ENCODE measurements at places on chromosomes 7 and 10.
A peak's percentile ranks its signal among the peaks of the same experiment; 100 is the strongest.

- no peak for DNase-seq
Observed at GRCh38 chr10:46520381-46520780, 36.1 kb downstream of the GPRIN2 start.

- DNase-seq: no peak
Observed at GRCh38 chr10:68997211-68997610, 8.6 kb downstream of the KIFBP start.

GRCh38 chr10:27612551-27613035, 108.5 kb downstream of the RAB18 start:
- DNase-seq: no peak

DNA sequence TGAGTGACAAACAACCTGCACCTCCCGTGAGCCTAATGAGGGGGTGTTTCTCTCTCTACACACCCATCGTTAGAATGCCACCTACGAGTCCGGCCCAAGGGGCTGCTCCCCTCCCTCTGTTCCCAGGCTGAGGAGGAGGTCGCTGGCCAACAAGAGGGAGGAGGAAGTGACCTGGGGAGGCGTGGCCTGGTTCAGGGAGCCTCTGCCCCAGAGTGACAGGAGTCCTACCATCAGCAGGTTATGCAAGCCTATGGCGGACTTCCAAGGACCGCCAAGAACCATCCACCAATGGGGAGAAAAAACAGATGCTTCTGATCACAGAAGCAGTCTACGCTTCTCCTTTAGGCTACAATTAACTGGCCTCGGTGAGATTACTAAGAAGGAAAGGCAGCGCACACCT, 12.3 kb upstream of the EGFR start:
- DNase-seq: no peak

DNA sequence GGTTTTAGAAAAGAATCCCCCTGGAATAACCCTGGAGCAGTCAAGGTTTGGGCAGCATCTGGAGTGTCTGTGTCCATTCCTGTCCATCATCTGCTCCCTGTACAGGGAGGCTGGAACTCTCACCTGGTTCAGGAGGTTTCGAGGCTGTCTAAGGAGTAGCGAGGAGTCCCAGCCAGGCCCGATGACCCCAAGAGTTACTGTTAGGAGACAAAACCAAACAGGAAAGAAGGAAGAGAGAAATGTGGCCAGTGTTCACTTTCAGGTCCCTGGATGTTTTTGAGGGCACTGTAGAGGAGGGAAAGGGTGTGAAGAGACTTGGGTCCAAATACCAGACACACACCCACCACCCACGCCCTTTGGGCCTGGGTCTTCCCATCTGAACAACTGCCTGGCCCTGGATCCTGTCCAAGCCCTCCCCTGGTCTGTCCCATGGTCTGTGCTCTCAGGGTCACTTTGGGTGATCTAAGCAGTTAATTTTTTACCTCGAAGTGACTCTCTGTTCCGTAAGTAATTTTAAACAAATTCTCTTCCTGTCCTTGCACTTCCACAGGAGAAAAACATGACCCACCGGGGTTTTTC, 117.1 kb downstream of the ZMIZ1 start:
- no peak for DNase-seq

DNA sequence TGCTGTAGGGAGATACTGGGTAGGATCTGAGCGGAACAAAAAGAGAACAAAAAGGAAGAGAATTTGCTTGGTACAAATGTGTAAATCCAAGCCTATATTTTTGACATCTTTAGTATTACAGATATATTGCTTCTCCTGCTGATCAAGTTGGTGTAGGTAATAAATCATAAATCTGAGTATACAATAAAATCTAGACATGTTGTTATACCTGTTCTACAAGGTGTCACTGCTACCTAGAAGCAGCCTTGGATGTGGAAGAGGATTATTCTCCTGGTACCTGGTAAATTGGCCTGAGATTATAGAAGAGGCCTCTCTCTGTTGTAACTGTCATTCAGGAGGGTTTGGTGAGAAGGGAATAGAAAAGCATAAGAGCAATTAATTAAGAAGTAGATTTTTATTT, 89.9 kb upstream of the LSM8 start:
- DNase-seq: no peak

DNA sequence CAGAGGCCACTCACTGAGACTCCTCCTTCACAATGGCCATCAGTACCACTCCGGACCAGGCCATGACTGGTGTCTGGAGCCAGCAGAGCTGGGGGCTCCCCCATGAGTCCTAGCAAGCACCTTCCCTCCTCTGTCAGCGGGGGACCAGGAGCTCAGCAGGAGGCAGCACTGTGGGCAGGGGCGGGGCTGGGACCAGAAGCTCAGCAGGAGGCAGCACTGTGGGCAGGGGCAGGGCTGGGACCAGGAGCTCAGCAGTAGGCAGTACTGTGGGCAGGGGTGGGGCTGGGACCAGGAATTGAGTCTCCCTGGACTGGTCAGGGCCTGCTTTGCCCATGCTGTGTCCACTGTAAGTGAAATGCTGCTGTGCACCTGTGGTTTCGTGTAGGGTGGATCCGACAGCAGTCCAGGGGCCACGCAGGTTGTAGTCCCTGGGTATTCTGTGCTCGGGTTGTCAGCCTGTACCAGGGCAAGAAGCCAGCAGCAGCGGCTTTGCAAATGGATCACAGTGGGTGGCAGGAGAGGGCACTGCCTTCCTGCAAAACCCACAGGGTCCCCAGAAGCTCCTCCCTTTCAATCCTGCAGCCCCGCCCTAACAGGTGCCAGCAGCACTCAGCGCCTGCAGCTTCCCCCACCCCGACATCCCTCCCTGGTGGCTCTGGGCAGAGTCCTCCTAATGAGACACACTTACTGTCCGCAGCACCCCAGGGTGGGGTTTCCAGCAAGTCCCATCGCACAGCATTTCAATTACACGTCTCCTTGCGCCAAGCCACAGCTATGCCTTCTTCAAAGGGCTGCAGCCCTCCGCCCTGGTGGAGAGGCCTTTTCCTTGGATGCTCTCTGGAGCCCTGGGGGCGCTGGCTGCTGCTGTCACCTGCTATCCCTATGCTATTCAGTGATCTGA, 220.5 kb downstream of the TCERG1L start:
- DNase-seq: no peak

DNA sequence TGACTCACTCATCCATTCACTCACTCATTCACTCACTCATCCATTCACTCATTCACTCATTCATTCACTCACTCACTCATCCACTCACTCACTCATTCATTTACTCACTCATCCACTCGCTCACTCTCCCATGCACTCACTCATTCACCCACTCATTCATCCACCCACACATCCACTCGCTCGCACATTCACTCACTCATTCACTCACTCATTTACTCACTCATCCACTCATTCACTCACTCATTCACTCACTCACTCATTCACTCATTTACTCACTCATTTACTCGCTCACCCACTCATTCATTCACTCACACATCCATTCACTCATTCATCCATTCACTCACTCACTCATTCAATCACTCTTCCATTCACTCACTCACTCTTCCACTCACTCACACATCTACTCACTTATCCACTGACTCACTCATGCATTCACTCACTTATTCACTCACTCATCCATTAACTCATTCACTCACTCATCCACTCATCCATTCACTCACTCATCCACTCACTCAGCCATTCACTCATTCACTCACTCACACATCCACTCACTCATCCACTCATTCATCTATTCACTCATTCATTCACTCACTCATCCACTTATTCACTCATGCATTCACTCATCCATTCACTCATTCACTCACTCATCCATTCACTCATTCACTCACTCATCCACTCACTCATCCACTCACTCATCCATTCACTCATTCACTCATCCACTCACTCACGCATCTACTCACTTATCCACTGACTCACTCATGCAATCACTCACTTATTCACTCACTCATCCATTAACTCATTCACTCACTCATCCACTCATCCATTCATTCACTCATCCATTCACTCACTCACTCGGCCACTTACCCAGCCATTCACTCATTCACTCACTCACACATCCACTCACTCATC, 74.0 kb downstream of the CARD11 start:
- no peak for DNase-seq

DNA sequence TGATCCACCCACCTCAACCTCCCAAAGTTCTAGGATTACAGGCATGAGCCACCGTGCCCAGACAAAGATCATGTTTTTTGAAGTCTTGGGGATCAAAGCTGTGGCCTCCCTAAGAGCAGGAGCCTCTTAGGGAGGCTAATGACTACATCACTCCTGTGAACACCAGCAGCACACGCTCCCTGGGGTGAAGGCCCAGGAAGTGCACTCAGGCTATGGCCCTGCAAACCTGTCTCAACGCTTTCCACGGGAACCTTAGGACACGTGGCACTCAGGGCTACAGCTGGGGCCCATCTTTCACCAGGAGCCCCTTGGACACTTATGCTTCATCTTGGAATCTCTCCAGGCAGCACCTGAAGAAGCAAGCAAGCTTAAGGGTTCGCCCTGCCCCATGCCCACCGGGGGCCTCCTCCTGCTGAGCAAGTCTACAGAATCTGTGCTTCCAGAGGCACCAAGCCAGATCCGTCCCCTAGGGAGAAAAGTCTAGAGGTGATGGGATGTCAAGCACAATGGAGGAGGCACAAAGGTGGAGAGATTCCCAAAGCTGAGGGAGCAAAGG, 18.4 kb downstream of the VSTM4 start:
- DNase-seq: no peak

- DNase-seq: no peak
Observed at GRCh38 chr10:68301301-68301700, 30.6 kb upstream of the HNRNPH3 start.

- peak; percentile 58 for DNase-seq
Observed at GRCh38 chr7:34036051-34036920, 130.9 kb downstream of the BMPER start.

DNA sequence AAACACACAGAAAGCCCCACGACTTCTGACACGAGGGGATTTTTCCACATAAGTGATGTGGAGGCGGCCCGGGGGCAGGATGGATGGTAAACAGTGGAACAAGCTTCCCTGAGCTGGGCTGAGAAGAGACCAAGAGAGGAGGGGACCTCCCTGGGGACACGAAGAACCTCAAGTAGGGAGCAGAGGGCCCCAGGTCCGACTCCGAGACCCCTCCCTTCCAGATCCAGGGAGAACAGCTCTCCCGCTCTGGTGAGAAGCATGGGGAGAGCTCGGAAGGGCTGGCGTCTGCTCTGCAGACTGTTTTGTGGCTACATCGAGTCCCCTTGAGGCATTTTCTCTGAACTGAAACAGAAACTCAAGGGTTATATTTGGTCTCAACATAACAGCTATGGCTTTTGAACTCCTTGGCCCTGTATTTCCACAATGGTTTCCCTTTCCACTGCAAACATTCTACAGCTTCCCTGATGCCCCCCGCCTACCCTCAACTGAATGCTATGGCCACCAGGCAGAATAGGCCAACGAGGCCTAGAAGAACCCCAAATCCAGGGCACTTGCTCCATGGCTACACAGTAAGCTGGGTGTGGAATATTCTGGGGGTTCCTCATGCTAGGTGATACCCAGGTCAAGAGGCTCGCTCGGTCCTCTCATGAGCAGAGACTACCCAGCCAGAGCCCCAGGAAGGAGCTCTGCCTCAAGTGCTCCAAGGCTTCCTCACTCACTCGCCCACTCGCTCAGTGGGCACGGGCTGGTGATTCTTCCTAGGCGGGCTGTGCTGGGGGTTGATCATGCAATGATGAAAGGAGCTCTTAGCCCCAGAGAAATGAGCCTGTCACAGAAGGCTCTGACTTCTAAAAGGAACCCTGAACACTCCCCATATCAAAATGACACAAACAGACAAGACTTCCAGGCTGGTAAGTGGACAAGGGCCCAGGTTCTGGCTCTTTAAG, 47.5 kb downstream of the FAM53B start:
- no peak for DNase-seq

- DNase-seq: no peak
Observed at GRCh38 chr10:36271627-36272340, 629.7 kb upstream of the FZD8 start.

DNA sequence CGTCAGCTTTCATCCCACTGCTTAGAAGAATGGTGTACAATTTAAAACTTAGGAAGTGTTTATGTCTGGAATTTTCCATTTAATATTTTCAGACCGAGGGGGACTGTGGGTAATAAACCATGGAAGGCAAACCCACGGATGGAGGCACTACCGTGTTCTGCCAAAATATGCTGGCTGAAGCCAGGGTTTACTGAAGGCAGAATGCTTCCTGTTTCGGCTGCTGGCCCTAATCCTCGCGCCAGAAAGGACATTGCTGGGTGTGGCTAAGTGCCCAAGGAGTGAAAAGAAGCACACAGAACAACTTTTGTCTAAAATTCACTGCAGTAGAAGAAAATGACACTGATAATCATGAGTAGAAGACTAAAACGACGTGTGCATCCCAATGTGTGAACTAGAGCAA, 32.3 kb downstream of the PITRM1 start:
- DNase-seq: no peak

- DNase-seq: no peak
Observed at GRCh38 chr10:29623797-29624196, 11.0 kb downstream of the SVIL start.

DNA sequence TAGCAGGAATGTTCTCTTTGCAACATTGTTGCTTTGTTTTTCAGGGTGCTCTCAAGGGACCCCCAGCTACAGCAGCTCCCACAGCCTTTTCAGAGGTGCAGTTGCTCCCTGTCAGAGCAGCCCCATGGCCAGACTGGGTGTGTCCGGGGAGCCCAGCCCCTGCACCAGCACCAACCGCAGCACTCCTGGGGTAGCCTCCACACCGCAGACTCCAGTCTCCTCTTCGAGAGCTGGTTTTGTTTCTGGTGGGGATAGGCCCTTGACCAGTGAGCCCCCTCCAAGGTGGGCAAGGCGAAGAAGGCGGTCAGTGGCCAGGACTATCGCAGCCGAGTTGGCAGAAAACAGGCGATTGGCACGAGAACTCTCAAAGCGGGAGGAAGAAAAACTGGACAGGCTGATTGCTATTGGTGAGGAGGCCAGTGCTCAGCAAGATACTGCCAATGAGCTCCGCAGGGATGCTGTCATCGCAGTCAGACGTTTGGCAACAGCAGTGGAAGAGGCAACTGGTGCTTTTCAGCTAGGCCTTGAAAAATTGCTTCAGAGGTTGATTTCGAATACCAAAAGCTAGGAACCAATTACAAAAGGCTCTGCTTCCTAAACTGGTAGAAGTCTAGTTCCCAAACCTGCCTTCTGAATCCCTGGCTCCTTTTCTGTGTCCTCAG, 5.4 kb downstream of the HSPA14 start:
- DNase-seq: no peak

DNA sequence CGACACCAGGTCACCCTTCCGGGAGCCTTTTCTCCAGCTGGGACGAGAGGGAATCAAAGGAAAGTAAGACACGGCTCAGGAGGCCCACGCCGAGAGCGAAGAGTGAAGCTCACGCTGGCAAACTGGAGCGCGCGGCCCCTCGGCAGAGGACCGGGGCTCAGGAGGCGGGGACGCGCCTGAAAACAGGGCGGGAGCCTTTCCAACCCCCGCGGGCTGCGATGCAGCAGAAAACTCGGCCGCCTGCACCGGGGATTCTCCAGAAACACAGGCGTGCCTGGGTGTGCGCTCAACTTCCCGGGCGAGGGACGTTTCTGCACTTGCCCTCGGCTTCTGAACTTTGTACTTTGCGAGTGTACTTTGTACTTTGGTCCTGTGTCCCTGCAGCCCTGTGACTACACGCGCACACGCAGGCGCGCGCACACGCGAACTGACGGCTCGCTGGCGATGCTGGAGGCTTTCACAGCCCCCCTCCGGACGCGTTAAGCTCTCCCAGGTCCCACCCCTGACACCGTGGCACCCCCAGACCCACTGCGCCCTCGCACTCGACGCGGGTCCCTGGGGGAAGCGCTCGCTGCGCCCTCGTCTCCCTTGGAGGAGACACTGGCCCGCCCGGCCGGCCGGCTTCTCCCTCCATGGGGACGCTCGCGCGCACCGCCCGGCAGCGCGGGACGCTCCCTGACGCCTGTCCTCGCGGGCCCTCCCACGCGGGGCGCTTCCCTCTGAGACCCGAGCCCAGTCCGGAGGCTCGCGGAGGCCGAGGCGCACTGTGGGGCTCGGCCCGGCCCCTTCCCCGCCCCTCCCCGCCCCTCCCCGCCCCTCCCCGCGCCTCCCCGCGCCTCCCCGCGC, 588 bp upstream of the PAOX start:
- DNase-seq: peak; percentile 41

Data from fibroblast of skin of right biceps (primary cell).